ENCODE measurements at places on chromosomes 5 and 9.

DNA sequence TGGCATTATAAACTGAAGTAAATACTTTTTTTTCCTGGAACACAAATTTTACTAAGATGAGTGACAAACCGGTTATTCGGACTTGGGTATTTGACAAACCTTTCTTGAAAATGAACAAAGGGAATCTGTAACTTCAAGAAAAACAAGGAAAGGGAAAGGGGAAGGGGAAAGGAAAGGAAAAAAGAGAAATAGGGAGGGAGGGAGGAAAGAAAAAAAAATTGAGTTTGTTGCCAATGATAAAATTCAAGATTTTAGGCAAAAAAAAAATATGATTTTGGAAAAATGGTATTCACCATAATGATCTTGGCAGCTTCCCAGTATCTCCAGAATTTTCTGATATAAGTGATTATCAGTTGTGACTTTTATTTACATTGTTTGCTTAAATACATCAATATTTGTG, 1.6 kb upstream of the TTC33 start:
- DNase-seq: no peak

DNA sequence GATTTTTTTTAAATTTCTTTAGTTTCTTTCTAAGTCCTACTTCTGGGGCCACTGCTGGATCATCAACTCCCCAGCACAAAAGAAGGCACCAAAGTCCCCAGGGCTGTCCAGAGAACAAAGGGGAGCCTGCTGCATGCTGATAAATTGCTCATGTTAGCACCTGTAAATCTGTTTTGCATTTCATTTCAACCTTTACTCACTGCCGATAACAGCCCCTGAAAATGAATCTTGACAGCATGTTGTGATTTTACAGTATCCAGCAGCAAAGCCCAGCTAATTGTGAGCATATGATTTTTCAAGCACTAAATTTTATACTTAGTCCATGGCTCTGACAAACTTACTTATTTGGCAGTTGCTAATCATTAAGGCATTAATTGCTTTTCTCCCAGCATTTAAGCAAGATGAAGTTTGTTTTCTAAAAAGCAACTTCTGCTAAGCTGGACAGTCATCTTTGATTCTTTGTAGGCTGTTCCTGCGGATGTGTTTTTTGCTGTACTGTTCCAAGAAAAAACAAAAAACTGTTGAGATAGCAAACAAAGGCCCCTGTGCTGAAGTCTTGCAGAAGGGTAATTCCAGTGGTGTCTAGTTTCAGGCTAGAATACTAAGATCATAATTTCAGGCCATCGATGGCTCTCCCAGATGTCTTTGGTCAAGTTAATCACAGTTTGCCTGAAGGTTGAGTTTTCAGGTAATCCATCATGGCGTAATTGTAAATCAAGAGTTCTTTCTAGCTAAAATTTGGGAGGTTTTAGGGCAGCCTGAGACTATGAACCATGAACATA, 73.1 kb upstream of the GAS1 start:
- DNase-seq: no peak

GRCh38 chr5:1354576-1354975, 9.7 kb upstream of the CLPTM1L start:
- no peak for DNase-seq

DNA sequence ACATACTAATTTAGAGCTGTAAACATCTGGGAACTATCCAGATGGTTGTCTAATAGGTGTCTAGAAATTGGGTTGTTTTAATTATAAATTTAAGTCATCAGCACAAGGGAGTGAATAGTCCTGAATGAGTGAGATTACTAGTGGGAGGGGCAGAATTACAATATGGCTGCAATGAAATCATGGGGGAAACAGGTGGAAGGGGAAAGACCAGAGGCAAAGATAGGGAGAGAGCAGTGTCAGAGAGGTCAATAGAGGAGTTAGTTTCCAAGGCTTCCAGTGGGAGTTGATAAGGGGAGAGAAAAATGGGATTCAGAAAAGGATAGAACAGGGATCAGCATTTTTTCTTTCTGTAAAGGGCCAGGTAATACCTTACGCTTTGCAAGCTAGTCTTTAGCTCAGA, 8.9 kb downstream of the AK6 start:
- DNase-seq: no peak

GRCh38 chr9:31776471-31776870, 608.0 kb upstream of the ACO1 start:
- no peak for DNase-seq

- no peak for DNase-seq
These were observed 65.4 kb downstream of the CMYA5 start for GRCh38 chr5:79754865-79755555.

DNA sequence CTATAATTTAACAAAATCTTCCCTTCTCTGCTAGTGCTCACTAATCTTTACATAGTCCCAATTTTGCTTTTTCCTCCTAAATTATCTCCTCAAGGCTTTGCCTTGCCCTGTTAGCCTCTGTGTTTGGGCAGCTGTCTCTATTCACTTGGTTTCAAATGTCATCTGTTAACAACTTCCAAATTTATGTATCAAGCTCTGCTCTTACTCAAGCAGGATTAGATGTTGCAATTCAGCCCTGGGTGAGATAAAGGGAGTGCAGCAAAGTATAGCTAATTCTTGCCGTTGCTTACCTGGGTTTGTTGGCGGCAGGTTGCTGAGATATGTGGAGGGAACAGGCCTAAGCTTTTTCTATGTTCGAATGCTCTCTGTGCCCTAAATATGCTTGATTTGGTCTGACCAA, 483.8 kb downstream of the DMAC1 start:
- peak; percentile 13 for DNase-seq

DNA sequence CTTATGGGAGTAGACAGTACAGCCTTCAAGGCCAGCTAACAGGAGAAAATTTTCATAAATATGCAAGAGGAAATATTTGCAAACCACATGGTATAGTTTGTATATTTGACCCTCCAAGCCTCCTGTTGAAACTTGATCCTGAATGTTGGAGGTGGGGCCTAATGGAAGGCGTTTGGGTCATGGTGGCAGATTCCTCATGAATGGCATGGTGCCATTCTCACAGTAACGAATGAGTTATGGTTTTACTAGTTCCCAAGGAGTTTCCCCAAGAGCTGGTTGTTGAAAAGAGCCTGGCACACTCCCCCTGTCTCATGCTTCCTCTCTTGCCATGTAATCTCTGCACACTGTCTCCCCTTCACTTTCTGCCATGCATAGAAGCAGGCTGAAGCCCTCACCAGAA, 3.3 kb upstream of the PAIP1 start:
- no peak for DNase-seq

GRCh38 chr9:87141124-87141523, 193.8 kb upstream of the GAS1 start:
- DNase-seq: no peak

- DNase-seq: no peak
These were observed 208.0 kb downstream of the NR3C1 start for GRCh38 chr5:143195491-143195890.

DNA sequence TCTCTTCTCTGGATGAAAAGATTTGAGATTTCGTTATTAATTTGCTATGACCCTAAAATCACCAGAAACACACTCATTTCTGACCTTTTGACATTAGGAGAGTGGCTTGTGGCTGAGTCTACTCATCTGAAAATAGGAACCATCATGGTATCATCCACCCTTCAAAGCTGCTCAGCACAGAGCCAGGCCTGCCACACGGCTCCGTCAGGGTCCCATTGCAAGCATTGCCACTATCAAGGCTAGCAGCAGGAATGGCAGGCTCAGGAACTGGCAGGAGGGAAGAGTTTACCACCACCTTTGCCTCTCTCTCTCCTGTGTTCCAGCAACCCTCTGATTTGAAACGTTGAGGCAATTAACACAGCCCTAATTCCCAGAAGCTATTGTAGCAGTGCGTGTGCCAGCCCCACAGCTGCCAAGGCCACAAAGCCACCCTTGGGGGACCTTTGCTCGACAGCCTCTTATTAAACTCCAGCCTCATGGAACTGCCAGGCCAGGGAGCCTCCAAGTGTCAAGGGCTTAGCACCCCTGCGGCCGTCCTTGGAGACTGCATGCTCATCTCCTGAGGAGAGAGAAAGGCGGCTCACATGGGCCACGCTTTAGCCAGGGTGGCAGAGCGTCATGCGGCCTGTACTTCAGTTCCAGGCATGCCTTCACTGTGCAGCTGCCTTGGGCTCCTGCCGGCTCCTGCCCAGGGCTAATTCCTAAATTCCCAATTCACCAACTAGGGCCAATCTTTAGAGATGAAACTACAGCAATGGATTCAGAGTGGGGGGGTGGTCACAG, 145.9 kb downstream of the ROR2 start:
- no peak for DNase-seq

DNA sequence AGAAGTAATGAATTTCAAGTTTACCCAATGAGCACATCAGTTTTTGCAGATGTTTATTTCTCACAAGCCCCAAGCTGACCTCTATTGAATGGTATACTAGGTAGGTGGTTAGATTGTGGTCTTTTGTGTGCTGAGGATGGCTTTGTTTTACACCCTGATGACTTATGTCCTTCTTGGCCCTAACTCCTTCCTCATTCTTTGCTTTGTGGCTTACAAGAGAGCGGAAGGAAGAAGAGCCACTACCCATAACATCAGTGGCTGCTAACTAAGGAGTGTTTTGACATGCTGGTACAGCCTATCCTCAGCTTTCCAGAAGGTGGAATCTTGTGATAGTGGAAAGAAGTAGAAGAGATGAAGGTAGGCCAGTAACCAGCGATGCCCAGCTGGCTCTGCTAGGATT, 85.7 kb upstream of the NTRK2 start:
- no peak for DNase-seq

GRCh38 chr9:106799152-106799551, 63.8 kb upstream of the ZNF462 start:
- DNase-seq: peak; percentile 79

All from GM04503 (cell line).